ENCODE measurements at places on chromosomes 1 and 21. TPM values are rescaled to one million over a fixed set of nuclear protein-coding genes. Genes with fewer than 3 reads are reported as not detected.

GRCh38 chr1:51927029-51927428, 48.5 kb upstream of the NRDC start:
- DNase-seq, result no peak

GRCh38 chr1:92707292-92707691, 77.6 kb downstream of the EVI5 start:
- DNase-seq, result no peak

DNA sequence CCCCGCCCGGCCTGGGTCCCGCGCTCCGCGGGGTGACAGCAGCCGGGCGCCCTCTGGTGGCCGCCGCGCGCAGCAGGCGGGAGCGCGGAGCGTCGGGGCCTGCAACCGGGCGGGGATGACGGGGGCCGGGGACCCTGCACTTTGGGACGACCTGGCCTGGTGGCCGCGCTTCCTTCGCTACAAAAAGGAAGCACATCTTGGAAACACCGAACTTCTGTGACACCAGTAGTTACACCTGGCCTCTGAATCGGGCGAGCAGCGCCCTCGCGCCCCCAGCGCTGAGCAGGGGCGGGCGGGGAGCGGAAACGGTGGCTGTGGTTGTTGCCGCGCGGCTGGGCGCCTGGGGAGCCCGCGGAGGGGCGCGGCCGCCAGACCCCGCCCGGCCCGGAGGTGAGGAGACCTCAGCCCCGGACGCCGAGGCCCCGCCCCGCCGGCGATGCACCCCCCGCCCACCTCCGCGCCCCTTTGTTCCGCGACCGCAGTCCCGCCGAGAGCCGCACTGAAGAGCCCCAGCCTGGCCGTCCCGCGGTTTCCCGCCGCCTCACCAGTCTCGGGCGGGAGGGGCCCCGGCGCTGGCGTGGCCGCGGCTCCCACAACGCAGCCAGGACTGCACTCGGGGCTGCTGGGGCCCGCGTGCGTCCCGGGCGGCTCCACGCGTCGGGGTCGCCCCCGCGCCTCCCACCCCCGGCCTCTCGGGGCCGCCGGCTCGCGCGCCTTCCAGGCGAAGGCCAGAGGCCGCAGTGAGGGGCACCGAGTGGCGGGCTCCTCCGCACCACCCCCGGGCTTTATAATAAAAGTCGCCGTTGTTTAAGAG, 59.3 kb downstream of the H3-3A start:
- DNase-seq, result peak; percentile 66

DNA sequence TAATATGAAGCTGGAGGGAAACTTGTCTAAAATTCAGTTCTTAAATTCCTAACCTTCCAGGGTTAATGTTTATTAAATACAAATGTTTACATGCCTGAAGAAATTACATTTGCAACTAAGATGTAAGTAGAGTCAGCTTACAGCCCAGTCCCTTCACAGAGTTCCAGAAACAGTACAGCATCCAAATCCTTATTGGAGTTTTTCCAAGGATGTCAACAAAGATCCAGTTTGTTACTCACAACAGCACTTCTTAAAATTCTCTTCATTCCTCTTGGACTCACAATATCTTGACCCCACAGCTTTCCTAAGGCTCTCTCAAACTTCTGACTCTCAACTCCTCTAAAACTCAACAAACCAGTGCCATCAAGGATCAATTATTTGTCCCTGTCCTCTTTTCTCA, 50.1 kb upstream of the RWDD3 start:
- no peak for DNase-seq

DNA sequence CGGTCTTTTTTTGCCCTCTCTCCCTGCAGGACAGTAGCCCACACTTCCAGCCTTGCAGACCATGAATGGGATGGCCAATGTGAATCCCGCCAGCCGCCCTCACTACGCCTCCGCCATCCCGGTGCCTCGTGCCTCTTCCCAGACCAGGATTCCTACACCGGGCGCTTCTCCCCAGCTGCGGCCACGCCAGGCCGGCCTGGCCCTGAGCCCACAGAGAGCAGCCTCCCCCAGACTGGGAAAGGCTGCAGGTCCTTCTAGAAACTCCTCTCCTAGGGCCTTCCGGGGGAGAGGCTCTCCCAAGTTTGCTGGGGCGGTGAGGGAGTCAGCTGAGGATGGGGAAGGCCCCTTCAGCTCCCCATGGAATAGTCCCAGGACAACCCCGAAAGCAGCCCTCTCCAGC, 83.9 kb downstream of the NAV1 start:
- DNase-seq, result no peak

GRCh38 chr1:55329091-55329490, 113.9 kb upstream of the USP24 start:
- DNase-seq, result no peak

DNA sequence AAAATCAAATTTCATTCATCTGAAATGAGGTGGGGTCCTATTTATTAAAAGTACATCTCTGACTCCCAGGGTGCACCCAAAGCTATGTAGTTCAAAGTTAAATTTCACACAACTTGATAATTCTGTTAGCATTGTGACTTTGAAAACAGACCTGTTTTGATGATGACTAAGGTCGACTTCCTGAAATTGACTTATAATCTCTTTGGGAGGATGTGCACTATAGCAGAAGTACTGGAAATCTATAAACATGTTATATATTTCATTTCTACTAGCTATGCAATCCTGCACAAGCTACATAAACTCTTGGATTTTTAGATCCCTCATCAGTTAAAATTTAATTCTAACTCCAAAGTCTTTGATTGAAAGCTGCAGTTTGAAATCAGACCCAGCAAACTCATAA, 507.6 kb downstream of the NEGR1 start:
- no peak for DNase-seq

DNA sequence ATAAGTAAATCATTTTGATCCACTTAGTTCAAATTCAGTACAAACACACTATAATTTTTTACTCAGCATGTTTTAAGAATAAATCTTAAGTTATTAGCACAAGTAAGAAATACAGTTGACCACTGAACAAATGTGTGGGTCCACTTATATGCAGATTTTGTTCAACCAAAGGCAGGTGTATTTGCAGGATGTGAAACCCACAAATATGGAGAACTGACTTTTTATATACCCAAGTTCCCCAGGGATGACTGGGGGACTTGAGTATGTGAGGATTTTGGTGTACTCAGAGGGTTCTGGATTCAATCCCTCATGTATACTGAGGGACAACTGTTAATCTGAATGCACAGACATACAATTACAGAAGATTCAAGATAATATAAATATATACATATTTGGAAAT, 25.7 kb upstream of the ERICH3 start:
- DNase-seq, result no peak

DNA sequence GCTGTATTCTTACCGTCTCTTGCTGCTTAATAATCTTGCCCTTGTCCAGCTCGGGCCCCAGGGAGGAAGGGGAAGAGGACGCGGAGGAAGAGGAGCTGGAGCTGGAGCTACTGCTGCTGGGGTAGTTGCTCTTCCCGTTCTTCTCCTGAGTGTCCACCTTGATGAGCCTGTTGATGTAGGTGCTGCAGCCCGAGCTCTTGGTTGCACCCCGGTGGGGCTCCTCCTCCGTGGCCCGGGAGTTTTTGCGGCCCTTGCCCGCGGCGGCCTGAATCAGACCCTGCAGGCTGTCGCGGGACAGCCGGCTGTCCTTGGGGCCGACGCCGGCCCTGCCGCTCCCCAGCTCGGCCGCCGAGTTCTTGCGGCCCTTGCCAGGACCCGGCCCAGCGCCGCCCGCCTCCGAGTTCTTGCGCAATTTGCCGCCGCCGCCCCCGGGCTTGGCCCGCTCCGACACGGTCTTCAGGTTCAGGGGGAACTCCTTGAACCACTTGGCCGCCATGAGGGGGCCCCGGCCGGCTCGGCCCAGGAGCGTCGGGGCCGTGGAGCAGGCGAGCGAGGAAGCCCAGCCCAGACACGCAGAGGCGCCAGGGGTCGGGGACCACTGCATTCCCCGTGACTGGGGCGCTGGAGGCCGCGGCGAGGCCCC, 475 bp upstream of the TDRD10 start:
- no peak for DNase-seq

DNA sequence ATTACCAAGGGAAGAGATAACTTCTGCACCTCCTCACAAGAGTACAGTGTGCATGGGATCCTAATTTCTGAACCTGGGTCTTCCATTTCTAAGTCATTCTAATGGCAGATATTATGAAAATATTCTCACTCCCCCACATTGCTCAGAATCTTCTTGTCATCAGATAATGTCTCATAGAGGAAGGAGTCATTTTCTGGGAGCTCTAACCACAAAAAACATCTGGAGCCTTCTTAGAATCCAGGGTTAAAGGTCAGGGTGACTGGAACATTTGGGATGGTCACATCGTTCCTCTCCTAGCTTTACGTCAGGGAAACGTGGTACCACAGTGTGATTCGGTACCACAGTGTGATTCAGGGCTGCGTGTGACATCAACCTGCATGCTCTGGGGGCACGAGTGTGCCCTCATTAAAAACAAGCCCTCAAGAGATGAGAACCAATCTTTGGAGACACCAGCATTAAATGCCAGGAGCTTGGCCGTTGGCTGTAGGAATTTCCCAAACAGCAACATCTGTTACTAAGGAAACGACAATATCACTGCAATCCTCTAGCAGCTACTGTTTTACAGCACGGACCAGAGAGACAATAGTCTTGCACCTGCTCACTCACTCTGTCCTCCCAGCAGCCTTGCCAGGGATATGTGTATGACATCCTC, 179.1 kb downstream of the PSMG1 start:
- DNase-seq, result no peak

DNA sequence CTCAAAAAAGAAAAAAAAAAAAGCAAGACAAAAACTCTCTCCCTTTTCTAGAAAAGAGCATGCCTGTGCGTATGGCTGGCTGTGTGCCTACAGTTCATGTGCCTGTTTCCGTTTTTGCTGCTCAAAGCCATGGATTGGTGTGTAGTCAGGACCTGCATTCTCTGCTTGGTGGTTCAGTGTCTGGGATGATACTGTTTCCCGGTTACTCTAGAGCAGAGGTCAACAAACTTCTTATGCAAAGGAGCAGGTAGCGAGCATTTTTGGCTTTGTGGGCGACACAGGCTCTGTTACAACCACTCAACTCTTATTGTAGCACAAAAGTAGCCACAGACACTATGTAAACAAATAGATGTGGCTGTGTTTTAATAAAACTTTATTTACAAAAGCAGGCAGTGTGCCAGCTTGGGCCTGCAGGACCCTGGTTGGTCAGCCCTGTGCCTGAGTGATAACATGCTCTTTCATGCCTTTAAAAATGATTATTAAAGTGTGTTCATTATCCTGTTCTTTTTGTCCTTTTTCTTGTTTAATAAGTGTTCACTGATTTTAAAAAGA, 524.2 kb downstream of the KIF26B start:
- DNase-seq, result no peak

GRCh38 chr1:152760551-152761190, 2.8 kb downstream of the KPRP start:
- DNase-seq, result no peak

The BGLAP gene
- total RNA-seq, result 2.2 TPM

DNA sequence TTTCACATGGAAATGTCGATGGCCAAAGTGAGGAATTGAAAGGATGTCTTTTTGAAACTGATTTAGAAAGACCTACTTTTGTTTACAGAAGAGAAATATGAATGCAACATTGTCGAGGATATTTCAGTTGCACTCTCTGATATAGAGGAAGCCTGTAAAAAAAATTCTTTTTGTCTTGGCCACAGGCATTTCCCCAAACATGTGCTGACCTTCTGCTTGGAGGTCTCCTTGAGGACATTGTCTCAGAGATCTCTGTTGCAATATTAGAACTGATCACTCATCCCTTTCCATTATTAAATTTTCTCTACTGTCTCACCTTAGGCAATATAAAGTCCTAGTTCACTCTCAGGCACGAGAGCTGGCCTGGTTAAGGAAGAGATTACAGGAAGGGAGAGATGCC, 16.0 kb downstream of the S100A11 start:
- no peak for DNase-seq

DNA sequence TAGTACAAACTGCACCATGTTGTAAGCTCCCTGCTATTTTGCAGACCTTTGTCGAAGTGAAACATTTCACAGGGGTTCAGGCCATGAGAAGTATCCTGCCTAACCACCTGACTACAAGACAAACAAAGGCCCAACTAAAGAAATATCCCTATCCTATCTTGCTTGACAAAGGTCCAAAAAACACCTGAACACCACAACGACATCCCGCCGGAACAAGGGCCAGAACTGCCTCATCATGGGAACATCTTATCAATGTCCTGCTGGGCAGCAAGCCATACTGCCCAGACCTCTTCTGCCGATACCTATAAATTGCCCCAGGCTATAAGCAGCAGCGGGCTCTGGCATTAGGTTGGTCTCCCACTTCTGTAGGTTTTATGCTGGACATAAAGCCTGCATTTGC, 12.3 kb downstream of the MYSM1 start:
- no peak for DNase-seq

The DNASE2B gene
- total RNA-seq, result 0.34 TPM

DNA sequence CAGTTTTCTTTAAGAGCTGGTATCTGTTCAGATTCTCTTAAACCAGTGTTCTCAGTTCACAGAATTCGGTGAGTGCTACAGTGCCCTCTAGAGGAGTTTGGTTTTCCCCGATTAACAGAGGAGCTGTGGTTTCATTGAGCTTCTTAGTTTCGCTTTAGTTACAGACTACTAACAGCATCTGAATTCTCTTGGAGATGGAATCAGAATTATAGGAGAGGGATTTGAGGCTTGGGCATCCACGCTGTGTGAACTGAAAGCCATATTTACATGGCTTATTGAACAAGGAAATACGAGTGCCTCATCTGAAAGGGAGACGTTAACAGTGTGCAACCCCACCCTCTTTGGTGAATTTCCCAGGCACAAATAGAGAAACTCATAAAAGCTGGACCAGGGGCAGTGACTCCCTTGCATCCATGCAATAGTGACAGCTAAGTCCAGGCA, 202.0 kb downstream of the USH2A start:
- peak; percentile 55 for DNase-seq

GRCh38 chr1:8396786-8397406, 79.0 kb downstream of the SLC45A1 start:
- DNase-seq, result peak; percentile 41
